ENCODE measurements at places on chromosomes 12 and 14.

GRCh38 chr14:49972131-49972671, 79.3 kb downstream of the ARF6 start:
- DNase-seq, result no peak

DNA sequence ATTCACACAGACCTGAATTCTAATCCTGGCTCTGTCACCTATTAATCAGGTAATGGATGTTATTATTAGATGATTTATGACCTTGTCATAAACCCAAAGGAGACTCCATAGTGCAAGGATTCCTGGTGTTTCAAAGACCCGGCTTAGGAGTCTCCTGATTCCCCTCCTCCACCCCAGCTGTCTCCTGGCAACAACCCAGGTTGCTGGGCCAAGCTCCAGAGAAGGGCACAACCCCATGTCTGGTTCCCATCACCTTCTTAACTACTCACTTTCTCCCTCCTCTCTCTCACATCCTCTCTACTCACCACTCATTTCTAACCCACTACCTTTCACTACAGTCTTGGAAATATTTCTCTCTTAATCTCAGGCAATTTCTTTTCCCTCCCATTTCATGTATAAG, 41.6 kb downstream of the RHOJ start:
- DNase-seq, result no peak

DNA sequence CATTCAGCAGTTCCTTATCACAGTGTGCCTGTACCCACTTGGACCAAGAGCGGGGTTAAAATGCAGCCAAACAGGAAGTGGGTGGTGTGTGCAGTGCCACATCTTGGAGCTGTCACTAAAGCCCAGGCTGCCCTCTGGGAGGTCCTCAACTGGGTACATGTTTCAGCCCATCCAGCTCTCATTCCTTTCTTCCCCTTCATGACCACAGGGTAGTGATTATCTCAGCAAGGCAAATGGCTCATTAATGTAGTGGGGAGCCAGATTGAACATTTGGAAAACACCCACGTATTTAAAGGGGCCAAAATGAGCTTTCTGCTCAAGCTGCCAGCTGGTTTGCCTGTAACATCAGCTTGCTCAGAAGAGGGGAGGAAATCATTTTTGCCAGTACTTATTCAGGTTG, 210.8 kb upstream of the BTG1 start:
- DNase-seq, result peak; percentile 43

DNA sequence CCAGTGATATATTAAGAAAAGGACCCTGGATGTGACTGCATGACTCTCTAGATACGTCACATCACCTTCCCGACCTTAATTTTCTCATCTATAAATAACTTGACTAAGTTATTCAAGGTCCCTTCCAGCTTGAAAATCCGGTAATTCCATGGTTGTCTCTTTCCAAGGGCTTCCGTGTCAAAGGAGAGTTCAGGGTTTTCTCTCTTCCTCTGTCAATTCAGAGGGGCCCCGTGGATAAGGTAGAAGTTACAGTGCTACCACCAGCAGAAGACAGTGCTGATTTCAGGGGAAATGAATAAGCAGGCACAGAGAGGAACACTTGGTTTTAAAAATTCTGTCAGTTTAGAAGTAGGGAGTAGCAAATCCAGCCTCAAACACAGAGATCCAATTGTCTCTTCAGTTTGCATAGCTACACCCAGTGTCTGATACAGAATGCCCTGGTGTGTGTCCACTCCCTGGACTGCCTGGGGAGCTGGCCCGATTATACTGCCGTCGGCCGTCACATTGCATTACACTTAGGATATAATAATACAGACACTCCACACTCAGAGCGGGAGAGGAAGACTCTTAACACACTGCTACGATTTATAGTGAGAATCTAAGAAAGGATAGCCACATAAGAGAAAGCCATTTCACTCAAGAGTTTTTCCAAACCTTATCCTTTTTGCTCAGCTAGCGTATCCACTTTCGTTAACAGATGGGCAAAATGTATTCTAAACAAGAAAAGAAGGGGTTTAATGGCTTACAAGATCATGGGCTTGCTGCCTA, 54.7 kb upstream of the GTF2A1 start:
- no peak for DNase-seq

DNA sequence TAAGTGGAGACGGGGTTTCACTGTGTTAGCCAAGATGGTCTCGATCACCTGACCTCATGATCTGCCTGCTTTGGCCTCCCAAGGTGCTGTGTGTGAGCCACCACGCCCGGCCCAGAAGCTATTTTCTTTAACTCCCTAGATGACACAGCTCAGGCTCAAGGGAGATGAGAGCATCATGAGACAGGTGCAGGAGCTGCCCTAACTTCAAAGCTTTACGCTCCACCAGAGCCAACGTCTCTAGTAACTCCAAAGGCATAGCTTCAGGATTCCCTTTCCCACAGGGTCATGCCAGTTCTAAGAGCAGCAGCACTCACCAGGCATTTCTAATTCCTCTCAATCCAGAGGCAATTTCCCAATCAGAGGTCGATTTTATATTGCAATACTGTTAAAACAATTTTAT, 21.0 kb downstream of the NDUFA12 start:
- no peak for DNase-seq

DNA sequence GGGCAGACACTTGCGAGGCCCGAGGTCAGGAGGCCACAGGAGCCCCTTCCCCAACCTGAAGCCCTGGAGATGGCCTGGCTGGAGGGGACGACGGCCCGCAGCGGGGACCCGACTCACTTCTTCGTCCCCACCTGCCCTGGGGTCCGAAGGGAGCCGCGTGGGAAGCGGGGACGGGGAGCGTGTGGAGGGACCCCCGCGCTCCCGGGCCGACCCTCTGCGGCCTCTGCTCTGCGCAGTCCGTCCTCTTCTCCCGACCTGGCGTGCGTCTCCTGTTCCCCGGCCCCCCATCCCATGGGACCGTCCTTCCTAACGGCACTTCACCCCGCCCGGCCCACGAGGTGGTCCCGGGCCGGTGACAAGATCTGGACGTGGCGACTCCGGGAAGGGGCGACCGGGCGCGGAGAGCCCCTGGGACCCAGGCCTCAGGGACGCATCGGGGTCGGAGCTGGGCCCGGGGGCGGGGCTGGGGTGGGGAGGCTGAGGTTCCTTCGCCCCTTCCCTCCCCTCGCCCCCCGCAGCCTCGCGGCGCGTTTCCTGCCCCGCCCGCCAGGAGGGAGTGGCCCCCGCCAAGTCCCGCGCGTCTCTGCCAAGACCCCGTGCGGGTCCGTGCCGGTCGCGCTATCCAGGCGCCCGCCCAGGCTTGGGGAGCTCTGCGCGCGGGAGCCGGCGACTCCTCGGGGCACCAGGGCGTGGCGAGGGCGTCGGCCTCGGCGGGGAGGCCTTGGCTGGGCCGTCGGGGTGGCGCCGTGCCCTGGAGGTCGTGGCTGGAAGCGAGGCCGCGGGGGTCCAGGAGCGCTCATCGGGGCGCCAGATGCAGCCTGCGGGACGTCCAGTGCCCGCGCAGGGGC, 97.1 kb downstream of the TNFAIP2 start:
- DNase-seq, result no peak

DNA sequence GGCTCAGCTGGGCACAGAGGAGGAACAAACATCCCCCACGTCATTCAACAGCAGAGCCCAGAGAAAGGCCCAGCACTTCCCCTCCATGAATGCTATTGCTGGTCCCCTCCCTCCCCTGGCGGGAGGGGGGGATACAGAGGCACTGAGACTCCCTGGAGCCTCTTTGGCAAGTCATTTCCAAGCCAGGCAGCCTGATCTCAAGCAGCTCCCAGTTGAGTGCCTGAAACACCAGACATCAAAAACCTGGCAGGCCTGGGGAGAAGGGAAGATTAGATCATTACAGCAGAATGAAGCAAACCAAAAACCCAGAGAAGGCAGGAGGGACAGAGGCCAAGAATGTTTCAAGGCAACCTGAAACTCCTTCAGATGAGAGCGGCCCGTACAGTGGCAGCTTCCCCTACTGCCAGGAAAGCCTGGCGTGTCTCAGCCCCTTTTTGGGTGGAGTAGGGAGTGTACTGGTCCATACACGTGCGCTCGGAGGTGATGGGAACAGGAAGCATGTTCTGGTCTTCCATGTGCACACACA, 92.1 kb downstream of the LRRC74A start:
- DNase-seq, result peak; percentile 19

DNA sequence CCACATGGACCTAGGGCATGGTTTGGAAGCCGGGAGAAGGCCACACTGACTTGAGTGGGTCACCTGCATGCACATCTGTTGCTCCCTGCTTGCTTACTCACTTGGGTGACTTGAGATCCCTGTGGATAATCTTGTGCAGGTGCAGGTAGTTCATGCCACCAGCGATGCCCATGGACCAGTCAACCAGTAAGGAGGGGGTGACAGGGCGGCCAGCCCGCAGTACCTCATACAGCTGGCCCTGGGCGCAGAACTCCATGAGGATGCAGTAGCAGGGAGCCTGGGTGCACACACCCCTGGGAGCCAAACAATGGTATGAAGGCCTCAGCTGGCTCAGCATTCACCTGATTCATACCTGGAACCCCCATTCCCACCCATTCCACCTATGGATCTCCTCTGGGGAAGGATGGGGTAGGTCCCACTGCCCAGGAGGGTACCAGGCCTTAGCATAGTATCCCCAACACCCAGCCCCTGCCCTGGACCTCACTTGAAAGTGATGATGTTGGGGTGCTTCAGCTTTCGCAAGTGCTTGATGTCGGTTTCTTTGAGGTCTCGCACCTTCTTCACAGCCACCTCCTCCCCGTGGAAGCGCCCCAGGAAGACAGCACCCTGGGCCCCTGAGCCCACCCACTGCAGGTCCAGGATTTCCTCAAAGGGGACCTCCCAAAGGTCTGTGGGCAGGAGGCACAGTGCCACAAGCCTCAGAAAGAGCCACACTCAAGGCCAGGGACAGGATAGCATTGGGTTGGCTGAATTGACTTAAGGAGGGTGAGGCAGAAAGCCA, 13.1 kb downstream of the MAP3K12 start:
- no peak for DNase-seq

GRCh38 chr14:67389275-67389674, 22.7 kb downstream of the PLEK2 start:
- peak; percentile 71 for DNase-seq

DNA sequence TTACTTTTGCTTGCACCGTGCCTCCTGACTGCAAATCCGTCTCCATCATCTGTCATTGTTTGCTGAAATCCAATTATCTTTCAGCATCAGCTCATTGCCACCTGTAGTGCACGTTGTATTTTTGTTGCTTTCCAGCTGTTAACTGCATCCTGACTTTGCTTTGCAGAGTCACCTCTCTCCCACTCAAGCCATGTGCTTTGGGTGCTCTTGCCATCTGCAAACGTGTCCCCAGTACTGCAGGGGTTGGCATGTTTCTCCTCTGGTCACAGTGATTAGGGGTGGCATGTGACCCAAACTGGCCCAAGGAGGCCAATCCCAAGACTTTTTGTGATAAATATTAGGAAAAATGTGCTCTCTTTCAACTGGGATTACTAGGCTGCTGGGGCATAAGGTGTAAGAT, 10.5 kb upstream of the TMED2 start:
- no peak for DNase-seq

DNA sequence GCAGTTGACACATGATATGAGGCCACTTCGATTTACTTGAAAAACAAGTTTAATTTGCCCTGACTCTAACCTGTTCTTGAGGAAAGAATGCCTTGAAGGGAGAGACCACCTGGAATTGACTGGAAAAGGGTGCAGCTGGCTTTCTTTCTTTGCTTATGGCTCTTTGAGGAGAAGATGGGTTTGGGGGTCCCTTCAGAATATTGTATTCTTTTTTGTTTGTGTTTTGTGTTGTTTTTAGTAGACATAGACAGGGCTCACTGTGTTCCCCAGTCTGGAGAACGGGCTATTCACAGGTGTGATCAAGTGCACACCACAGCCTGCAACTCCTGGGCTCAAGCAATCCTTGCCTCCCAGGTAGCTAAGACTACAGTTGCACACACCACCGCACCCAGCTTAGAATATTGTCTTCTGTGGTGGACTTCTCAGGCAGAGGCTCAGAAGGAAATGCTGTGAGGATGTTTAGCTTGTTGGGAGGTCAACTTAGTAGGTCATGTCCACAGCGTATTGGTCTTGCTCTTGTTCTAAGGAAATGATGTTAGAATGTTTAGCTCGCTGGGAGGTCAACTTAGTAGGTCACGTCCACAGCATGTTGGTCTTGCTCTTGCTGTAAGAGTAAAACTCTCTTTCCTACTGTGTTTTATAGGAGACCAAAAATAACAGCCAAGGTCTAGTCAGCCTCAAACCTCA, 1.5 kb upstream of the NRL start:
- no peak for DNase-seq

GRCh38 chr14:93032421-93032936, 83.2 kb downstream of the ITPK1 start:
- DNase-seq, result no peak

GRCh38 chr12:109223868-109224267, 85.2 kb downstream of the FOXN4 start:
- no peak for DNase-seq

DNA sequence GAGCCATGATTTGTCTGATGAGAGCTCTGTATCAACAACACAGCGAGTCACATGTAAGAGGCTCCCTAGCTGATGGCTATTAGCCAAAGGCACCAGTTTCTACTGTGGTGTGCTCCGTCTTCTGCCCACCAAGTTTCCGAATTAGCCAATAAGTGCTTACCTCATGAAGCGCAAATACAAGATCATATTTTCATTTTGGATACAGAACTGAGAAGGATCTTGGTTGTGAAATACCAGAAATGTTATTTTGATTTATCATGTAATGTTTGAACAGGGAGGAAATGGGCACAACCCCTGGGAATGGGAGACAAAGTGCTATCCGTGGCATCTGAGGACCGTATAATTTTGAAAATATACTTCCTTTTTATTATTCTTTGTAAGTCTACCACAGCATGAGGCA, 234.3 kb downstream of the DACT1 start:
- no peak for DNase-seq

Measured in hematopoietic multipotent progenitor cell treated with erythropoietin and hydrocortisone succinate and interleukin-3 and kit ligand, for 8 days (in vitro differentiated cells).